Fibroblast of skin of abdomen (primary cell): ENCODE measurements at places on chromosomes 4 and X.

- peak; percentile 91 for DNase-seq
Measured at GRCh38 chr4:20251796-20252655, at the start of gene SLIT2. SLIT2 (plus strand) TSS chr4:20251905; CDS start chr4:20253816, 1,911 bp downstream.

- peak; percentile 69 for DNase-seq
Measured at GRCh38 chr4:53676402-53676871, 85.2 kb upstream of the LNX1 start.

DNA sequence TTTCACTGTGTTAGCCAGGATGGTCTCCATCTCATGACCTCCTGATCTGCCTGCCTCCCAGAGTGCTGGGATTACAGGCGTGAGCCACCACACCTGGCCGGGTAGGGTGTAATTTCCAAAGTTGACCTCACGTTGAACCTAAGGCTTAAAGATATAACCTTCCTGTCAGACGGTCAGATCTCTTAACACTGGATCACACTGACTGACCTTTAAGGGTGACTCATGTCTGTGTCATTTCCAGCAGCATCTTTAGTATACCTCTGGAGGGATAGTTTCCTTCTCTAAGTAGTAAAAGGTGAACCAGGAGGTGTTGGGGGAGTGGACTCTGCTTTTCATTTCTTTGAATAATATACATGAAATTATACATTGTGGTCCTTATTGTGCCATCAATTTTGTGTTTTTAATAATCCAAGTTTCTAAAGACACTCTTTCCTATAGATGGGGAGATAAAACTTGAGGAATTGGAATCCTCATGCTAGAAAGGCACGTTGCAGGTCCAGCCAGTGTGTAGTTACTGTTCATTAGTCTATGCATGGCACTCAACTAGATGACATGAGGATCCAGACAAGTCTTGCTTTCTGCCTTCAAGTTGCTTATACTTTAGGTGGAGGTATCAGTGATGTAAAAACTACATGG lies 45.7 kb downstream of the ARHGAP10 start:
- DNase-seq: no peak

DNA sequence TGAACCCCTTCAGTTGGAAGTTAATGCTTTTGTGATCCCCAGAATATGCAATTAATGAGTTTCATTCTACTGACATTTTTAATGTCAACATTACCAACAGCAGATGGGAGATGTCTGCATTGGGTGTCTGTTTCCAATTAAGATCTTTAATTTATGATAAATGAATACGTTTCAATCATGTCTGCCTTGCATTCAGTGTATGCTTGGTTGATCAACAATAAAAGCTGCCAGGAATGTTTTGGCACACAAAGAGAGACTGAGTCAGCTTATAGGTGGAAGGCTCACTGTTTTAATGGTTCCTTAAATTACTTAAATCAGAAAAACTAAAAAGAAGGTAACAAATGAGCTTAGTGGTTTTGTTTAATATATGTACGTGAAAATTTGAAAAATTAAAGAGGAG lies 359.9 kb upstream of the CNKSR2 start:
- peak; percentile 1 for DNase-seq

DNA sequence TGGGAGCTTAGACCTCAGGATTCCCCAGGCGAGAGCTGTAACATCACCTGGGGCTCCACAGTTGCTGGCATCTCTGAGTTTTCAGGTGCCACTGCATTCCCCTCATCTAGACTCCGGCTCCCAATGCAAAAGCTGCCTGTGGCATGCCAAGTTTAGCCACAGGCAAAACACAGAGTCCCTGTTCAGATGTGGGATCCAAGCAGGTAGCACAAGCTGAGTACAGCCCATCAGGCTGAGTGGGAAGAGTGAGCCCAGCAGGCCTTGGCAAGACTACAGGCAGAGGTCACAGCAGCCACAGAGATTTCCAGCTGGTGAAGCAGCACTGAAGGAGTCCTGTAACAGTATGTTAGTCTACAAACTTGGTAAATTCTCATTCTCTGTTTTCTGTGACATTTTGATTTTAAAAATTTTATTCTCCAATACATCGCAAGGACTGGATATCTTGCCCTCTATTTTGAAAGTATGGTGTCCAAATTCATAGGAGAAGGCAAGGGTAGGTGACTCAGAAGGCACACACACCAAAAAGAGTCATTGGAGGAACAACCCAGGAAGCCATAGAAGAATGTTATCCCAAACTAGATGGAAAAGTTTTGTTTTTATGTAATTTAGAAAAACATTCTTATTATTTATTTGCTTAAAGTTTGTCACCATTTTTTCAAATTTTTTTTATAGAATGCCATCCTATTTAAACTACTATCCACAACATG lies 13.6 kb upstream of the CXCL2 start:
- no peak for DNase-seq

GRCh38 chr4:37002625-37003024 lies 241.9 kb upstream of the NWD2 start:
- no peak for DNase-seq

DNA sequence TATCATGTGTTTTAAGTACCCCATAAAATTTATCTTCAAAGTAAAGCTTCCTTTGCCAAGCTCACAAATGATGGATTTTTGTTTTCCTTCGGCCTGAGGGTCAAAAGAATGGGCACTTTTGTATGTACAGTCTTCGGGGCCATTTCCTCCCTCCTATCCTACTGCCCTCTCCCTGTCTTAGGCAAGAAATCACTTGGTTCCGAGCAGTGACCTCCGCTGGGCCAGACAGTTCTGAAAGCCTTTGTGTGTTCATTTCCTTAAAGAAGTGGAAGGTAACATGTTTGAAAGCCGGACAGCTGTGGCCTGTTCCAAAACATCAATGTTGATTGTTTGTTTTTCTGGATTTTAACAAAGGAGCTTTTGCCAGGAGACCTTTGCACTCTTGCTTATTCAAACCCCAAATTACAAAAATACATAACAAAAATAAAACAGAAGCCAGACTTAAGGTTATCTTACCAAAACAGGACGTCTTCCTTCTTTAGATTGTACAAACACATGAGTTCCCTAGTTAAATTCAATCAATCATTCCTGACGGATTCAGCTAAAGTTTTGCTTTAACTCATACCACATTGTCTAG lies 110.6 kb upstream of the LIMCH1 start:
- DNase-seq: no peak

- no peak for DNase-seq
Measured at GRCh38 chr4:62544428-62544827, 1344.3 kb downstream of the ADGRL3 start.

- DNase-seq: no peak
Measured at GRCh38 chr4:90081432-90082144, 45.6 kb upstream of the CCSER1 start.

DNA sequence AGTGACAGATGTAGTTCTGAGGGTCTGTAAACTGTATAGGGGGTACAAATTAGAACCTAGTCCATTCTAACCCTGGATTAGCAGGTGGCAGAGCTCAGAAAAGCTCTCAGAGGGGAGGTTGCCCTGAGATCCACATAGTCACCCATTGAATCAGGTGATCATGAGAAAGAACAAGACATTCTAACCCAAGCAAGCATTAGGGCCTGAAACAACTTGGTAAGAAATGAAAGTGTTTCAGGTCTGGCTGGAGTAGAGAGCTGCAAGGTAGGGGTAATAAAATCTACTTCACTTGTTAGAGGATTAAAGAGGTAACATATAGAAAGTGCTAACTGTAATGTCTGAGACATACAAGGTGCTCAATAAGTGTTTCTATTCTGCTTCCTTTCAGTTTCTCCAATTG lies 8.8 kb upstream of the BMP2K start:
- DNase-seq: no peak

GRCh38 chr4:99863804-99864203 lies 30.4 kb downstream of the LAMTOR3 start:
- DNase-seq: no peak

GRCh38 chr4:6495736-6496135 lies 23.3 kb upstream of the PPP2R2C start:
- DNase-seq: no peak

GRCh38 chrX:77427611-77428010 lies 19.6 kb upstream of the FGF16 start:
- no peak for DNase-seq

DNA sequence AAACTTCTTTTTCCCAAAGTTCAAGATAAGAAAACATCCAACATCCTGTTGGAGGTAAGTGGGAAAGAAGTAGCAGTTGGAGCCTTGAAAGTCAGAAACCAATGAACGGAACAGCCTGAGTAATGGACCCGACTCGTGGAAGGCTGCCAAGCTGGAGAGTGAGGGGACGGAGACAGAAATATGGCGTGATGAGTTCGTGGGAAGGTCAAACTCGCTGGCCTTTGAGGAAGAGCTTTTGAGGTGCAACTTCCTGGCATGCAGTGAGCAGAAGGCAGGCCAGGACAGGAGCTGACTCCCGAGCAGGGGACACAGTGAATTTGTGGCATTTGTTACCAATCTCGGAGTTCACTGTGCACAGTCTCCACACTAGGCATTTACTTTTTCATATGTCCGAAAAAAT lies 1.0 kb upstream of the TRIML1 start:
- DNase-seq: no peak

- DNase-seq: peak; percentile 88
Measured at GRCh38 chr4:52051615-52052474, 741 bp downstream of the SPATA18 start.

DNA sequence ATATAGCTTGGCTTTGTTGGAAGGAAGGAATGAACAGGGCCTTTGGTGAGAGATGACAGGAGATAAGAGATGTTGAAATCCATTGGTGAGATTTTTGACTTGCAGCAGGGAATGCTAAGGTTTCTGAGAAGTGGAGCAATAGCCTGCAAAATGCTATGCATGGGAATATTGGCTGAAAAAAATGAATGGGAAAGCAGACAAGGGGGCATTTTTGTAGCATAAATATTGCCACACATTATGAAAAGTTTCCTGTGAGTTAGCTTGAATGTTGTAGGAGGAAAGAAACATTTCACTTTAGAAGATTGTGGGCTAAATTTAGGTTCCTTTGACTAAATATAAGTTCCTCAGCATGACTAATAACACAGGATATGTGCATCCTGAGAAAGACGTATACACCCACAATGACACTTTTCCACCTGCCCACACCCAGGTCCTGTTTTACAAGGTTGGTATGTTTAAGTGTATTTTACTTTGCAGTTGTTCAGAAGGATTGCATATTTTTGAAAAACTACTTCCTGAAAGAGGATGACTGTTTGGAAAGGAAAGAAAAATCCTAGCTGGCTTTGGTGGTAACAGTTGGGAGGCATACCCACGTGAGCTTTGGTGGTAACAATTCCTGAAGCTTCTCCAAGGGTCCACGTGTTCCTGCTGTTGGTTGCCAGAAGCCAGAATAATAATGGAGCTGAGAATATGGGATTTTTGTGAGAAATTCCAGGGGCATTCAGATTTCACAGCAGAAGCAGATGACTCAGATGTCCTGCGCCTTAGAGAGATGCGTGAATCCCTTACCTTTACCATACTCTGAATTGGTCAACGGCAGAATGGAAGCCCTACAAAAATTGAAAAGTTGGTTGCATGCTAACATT lies 28.5 kb downstream of the PHEX start:
- peak; percentile 12 for DNase-seq

- DNase-seq: peak; percentile 96
Measured at GRCh38 chrX:134542485-134542884, 82.5 kb downstream of the HPRT1 start.

DNA sequence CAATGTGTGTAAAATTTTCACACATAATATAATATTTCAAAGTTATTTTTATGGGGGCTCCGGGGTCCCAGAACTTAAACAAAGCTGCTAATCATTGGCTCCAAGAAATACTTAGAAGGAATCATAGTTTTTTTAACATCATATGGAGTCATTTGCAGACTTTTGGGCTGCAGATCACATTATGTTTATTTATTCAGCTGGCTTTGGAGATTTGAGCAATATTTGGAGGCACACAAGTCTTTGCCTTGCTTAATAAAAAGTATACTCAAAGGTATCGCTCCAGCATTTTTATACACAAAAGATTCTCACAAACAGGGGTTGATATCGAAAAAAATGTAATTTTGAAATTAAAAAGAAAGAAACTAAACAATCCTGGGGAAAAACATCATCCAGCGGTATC lies 382.5 kb upstream of the TENM3 start:
- DNase-seq: no peak

- peak; percentile 85 for DNase-seq
Measured at GRCh38 chr4:53185869-53186585, 179.8 kb downstream of the SCFD2 start.

DNA sequence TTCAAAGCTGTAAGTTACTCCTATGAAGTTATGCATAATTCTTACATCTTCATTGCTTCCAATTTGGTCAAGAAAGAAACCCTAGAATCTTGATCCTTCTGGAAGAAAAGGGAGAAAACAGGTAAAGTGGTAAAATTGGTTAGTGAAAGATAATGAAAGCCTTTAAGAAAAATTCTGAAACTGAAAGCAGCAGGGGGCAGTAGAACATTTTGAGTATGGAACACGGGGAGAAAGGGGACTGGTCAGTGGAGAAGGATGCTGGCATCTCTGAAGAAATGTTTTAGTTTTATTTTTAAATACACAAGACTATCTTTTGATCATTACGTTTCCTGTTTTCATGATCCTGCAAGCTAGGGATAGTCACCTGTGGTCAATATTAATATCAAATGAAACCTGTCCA lies 54.3 kb downstream of the SLIT2 start:
- no peak for DNase-seq

DNA sequence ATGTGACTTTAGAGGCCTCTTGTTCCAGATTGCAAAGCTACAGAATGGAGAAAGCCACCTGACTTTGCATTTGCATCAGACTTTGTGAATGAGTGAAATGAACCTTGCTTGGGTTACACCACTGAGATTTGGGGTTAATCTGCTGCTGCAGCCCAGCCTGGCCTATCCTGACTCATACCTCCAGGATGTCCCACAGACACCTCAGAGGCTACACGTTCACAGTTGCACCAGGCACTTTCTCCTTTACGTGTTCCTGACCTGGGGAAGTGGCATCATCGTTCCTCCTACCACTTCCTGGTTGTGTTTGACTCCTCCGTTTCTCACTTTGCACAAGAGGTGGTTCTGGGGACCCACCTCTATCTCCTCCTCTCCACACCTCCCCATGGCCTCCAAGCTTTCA lies 9.2 kb upstream of the SORCS2 start:
- DNase-seq: no peak

GRCh38 chr4:159070742-159071141 lies 32.1 kb upstream of the RAPGEF2 start:
- peak; percentile 66 for DNase-seq

- peak; percentile 85 for DNase-seq
Measured at GRCh38 chr4:13988353-13989305, 361.1 kb upstream of the BOD1L1 start.

DNA sequence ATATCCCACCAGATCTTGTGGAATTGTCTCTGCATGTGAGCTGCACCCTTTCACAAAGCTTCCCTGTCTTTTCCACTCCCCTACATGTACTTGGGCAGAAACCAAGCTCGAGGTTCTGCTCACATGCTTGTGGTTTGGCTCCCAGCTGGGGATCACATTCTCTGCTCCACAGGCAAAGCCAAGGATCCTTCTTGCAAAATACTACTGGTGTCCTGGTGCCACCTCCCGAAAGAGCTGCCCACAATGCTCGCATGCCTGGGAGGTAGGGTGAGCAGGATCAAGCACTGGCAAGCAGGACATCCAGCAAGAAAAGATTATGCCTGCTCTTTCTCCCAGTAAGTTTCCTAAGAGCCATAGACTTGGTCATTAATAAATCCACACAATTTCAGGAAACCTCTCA lies 45.1 kb upstream of the PPARGC1A start:
- peak; percentile 87 for DNase-seq
